ENCODE measurements at places on chromosomes 7 and 10.

- DNase-seq, result no peak
Measured at GRCh38 chr10:119206603-119207365, 587 bp upstream of the GRK5 start.

- DNase-seq, result no peak
Measured at GRCh38 chr10:119388849-119389345, 153.6 kb downstream of the RGS10 start.

DNA sequence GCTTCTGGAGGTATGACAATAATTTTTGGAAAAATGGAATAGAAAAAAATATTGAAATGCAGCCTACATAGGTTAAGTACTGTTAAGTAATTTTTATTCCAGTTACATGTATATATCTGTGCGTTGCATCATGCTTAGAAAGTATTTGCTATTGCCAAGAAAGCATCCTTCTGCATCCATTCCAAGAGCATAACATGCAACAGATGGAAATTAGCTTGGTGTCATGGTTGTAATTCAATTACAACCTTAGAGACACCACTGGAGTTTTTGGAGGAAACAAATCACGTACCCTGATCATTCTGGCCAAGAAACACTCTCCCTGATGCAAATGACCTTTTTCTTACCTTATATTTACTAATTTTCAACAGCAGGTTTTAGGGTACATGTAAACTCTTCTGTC, 1.7 kb downstream of the AKR1B1 start:
- no peak for DNase-seq

- no peak for DNase-seq
Measured at GRCh38 chr10:24008164-24009091, 200.5 kb upstream of the KIAA1217 start.

DNA sequence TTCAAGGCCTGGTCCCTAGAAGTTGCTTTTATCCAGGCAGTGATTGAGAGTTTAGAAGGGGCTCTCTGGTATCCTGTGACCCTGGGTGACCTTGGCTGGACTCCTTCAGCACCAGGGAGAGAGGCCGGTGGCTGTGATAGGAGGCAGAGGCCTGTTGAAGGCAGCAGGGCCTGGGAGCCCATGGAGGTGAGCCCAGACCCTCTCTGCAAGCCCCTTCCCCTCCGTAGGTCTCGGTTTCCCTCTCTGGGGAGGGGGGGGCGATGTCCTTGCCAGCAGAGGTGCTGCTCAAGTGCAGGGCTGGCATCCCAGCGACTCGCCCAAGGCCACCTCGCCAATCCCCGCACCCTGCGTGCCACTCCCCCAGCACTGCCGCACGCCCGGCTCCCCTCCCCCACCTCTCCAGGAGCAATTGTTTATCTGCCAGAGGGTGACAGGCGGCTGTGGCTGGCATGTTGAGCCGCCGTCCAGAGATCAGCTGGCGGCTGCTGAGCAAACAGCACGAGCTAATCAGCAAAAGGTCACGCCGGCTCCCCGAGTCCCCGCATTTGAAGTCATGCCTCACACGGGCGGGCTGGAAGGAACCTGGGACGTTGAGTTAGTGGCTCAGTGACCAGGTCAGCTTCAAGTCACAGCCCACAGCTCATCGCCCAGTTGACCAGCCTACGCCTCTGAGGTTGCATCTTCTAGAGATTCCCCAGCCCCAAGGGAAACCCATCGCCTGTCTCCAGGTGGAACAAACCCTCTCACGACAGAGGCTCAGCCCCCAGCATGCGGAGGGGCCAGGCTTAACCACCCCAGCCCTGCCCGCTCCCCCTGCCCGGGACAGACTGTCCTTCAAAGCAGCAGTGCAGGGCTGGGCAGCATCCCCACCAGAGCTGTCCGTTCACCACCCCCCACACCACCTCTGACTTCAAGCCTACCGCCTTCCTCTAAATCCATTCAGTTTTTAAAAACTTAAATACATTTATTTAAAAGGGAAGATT, 43.7 kb downstream of the ELFN1 start:
- DNase-seq, result no peak

DNA sequence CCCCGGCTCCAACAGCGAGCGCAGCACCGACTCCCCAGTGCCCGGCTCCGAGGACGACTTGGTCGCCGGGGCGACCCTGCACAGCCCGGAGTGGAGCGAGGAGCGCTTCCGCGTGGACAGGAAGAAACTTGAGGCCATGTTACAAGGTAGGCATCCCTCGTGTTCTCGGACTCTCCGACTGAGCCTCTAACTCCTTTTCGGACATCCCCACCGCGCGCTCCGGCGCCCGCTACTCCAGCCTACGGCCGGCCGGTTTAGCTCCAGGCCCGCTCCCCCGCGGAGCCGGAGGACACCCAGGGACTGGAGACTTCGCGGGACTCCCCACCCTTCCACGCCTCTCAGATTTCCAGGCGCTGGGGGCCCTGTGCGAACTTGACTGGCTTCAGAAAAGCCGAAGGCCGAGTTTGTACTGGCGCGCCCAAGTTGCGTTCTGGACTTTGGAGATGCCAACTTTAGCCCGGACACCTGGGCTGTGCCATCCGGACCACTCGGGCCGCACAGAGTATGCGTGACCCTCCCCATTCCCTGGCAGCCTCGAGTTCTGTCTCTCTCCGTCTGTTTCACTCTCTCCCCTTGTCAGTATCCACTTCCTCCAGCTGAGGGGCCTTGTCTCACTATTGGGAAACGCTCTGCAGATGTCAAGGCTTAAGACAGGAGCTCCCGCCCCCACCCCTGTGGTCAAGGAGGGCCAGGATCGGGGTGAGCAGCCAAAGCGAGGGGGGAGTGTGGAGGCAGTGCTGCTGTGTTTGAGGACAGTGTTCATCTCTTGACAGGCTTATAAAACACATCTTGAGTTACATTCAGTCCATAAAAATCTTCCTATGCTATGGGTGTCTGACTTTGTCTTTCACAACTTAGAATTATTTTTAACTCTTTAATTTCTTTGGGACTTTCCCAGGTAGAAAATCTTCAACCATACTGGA, 777 bp downstream of the BICC1 start:
- DNase-seq, result no peak

GRCh38 chr7:16801111-16801542, 3.7 kb downstream of the AGR2 start:
- peak; percentile 11 for DNase-seq

DNA sequence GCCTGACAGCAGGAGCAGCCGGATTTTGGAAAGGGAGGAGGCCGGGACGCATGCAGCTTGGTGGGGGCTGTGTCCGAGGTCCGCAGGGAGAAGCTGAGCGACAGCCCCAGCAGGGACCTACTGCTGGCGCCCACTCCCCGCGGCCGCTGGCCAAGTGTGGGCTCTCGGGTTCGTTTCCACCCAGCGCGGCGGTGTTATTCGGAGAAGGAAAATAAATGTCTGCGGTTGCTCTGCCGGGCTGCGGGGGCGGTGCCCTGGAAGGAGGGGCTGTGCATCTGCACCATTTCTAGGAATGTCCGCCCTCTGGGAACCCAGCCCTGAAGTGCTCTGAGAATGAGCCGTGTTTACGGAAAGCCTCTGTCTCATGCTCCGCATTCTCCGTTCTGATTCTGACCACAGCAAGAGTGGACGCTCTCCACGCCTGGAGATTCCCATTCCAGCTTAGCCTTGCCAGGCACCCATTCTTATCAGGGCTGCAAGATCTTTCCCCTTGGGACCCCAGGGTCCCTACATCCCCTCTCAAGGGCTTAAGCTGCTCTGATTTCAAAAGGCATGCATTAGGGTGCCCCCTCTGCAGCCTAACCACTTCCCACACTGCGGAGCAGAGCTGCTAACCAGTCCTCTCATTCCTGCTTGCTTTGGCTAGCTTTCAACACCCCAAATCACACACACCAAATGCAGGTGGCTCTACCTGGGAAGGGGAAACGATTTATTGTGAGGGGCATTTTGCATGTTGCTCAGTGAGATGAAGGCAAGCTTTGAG, 256.6 kb upstream of the GLI3 start:
- peak; percentile 61 for DNase-seq

- DNase-seq, result no peak
Measured at GRCh38 chr7:84297616-84298015, 103.0 kb upstream of the SEMA3A start.

DNA sequence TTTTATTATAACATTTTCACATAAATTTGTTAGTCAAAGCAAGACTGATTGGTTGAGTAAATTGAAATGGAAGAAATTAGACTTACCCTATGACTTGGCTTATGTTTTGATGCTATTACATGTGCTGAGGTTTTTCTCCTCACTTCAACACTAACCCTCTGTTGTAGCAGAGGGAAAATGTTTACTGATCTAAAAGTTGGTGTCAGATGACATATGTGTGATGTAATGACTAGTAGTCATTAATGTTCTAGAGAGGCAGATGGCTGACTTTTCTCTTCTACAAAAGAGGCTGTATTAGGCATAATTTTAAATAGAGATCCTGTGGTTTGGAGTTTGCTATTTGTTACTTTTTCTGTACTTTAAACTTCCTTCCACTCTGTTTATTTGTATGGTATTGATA, 266.0 kb downstream of the BBS9 start:
- no peak for DNase-seq

DNA sequence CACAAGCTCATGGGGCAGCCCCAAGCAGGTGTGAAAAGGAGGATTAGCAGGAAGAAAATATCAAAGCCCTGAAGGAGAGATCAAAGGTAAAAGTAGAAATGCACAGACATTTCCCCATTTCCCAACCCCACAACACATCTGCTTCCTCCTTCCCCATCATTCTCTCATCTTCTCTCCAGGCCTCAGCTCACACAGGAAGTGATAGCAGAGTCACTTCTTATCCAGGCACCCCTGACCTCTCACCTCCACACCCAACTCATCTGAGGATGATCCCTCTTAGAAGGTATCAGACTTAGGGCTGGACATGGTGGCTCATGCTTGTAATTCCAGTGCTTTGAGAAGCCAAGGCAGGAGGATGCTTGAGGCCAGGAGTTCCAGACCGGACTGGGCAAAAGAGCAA, 18.2 kb upstream of the GJC3 start:
- DNase-seq, result no peak

DNA sequence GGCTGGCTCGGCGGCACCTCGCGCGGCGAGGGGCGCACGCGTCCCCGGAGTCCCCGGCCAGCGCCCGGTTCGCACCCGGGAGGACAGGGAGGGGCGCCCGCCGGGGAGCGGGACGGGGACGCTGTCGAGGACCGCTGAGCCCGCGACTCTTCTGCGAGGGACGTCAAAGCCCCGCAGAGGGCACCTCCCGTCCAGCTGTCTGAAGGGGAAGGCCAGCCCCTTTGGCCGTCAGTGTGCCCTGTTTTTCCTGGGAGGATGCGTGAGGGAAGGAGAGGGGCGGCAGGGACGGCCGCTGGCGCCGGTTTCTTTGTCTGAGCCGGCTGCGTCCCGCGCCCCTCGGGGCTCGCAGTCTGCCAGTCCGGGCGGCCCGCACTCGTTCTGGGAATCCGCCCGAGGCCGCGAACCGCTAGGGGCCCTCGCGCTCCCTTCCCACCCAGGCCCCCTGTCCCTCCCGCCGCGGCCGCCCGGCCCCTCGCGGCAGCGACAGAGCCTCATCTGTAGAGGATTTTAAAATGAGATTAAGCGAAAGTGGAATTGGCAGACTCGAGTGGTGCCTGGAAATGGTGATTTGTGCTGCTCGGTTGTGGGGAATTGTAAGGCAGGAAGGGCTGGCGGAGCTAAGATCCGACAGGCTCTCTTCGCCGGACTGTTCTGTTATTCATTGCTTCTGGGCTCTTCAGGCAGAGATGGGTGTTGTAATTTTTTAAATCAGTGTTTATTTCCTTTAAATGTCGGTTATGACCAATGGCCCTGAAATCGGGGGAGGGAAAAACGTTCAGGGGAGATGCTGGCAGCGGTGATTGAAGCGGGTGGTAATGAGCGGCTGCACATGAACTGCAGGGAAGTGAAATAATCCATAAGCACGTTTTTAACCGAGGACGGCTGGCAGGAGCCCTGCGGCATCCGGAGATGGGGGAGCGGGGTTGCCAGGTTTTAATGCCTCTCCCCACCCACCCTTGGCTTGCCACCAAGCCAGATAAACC, 618 bp upstream of the RELN start:
- no peak for DNase-seq

GRCh38 chr10:88920198-88920597, 32.4 kb downstream of the ACTA2 start:
- no peak for DNase-seq

DNA sequence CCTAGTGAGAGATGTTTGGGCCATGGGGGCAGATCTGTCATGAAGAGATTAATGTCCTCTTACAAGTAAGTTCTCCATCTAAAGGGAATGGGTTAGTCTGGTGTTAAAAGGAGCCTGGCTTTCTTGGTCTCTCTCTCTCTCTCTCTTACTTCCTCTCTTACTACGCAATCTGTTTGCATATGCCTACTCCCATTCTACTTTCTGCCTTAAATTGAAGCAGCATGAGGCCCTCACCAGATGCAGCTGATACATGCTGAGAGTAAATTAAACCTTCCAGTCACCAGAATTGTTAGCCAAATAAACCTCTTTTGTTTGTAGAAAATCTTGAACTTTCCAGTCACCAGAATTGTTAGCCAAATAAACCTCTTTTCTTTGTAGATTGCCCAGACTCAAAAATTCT, 884.1 kb downstream of the NRG3 start:
- DNase-seq, result no peak

- DNase-seq, result no peak
Measured at GRCh38 chr10:79286318-79286951, 60.8 kb upstream of the PPIF start.

DNA sequence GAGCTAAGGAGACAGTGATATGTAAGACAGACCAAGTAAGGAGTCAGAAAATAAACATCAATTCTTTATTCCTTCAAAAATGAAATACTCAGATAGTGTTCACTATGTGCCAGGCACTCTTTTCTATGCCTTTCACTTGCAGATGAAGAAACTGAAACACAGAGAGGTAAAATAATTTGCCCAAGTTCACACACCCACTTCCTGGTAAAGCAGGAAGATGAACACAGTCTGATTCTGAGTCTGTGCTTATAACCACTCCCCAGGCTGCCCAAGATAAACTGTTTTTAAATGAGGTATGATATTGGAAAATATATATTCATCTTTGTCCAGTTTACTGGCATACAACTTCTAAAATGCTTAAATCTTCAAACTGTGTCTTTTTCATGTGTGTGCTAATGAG, 294.4 kb upstream of the NPVF start:
- DNase-seq, result no peak

DNA sequence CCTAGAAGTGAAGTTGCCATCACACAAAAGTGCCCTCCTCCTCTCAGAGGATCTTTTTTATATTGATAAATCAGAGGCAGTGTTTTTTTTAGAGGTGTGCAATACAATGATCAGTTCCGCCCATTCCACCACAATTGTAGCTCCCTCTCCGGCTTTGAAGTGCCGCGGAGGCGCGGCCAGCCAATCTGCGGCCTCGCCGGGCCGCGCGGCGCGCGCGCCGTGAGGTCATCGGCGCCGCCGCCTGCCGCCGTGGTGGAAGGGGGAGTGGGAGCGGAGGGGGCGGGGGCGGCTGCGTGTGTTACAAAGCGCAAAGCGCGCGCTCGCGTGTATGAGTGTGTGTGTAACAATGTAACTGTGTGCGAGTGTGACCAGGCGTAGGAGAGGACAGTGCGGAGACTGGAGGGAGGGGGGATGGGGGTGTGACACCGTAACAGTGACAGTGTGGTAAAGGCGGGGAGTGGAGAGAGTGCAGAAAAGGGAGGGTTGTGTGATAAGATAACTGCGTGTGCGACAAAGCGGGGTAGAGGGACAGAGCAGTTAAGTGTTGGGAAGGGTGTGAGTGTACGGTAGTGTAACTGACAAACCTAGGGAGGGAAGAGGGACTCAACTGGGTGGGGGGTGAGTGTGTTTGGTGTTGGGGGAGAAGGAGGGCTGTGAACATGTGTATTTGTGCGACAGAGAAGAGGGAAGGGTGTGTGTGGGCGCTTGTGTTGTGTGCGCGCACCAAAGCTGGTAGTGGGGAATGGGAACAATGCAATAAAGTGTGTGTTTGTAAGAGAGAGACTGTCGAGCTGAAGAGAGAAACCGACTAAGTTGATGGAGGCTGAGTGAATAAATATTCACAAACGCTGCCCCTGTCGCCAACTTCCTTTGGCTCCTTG, at the start of gene SP8:
TSS of gene SP8 (minus strand) at position 108 of the 881 bp plus-strand sequence. CDS start at position 20, 88 bp downstream.
- no peak for DNase-seq

- DNase-seq, result no peak
Measured at GRCh38 chr10:129476431-129476830, 9.4 kb downstream of the MGMT start.
